ENCODE measurements at places on chromosomes 1 and 21.

DNA sequence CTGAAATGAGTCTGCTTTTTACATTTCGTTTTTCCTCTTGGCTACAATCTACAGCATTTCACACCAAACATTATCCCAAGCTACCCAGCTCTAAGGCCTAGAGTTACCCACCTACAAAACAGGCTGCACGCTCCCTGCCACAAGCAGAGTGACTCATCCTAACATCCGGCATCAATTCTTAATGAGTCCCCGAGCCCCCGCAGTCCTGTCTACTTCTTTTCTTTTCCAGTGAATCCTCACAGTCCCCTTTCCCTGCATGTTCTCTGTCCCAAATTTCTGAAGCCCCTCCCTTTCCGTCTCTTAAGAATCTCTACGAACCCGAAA, 650 bp downstream of the PCNX2 start:
- no peak for DNase-seq

DNA sequence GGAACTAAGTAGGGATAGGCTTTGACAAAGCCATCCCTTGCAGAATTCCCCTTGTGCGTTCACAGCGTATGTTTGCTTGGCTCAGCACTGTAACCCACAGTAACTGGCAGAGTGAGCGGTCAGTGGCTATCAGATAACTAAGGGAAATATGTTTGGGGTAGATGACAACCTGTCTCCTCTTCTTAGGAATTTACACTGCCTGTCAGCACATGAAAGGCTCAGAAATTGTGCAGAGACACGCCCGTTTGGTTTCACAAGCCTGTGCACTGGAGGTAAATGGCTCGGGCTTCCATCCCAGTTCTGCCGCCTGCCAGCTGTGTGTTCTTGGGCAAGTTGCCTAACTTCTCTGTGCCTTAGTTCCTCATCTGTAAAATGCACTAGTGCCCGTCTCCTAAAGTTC, 101.2 kb downstream of the PRDM2 start:
- DNase-seq, result no peak

GRCh38 chr21:41584603-41585176, 76.7 kb upstream of the TMPRSS2 start:
- no peak for DNase-seq

GRCh38 chr1:67170751-67171573, 4.7 kb downstream of the IL23R start:
- no peak for DNase-seq

DNA sequence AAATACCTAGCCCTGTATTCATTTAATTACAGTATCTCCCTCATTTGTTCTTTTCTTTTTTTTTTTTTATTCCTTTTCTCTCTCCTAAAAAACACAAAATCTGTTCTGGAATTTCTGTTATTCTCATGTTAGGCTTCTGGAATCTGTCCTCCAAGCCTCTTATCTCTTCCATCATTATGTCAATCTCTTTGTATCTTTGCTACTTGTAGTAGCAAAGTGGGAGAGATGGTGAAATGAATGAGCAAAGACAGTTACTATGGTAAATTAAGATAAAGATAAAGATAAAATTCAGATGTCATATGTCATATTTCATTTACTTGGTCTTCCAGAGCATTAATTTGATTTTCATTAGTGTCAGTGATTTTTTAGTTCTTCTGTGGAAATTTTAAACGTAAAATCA, 155.1 kb downstream of the FGGY start:
- no peak for DNase-seq

- DNase-seq, result no peak
Observed at GRCh38 chr21:41962425-41962966, 8.7 kb upstream of the C2CD2 start.

DNA sequence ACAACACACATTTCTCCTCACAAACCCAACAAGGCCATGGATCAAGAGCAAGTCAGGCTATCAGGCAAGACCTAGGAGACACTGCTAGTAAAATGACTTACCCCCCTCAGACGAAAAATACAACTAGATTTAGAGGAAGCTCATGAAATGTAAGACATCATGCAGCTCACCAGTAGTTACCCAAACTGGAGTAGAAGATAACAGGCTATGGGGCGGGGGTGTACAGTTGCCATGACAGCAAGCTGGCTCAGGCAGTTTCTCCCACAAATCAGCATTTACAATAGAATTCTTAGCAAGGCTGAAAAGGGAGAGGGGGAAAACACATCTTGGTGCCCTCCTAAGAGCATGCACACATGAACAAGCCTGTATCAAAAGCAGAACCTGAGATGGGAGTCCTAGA, 13.9 kb downstream of the TPM3 start:
- DNase-seq, result no peak

DNA sequence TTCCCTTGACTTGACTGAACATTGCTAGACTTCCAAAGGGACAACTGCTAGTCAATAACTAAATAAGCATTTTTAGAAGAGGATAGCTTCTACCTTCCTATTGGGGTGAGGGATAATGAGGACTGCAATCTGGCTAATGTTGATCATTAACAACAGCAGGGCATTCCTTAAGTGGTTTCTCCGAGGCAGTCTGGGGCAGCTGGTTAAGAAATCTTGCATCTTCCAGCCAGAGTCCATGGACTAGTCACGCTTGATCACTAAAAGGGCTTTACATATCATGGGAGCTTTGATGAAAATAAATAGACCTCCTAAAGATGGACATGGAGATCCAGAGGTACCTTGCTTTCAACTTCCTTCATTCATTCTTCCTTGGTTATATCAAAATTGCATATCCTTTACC, 329.4 kb upstream of the ESRRG start:
- no peak for DNase-seq

- no peak for DNase-seq
Observed at GRCh38 chr1:25611843-25612242, 4.7 kb upstream of the MAN1C1 start.

- DNase-seq, result no peak
Observed at GRCh38 chr1:247281001-247281574, 25.2 kb downstream of the VN1R5 start.

All from NCI-H1092 (cell line).